Thyroid gland (tissue), 4 donors: ENCODE measurements at places on chromosomes 3 and 15. TPM values are rescaled to one million over a fixed set of nuclear protein-coding genes. Genes with fewer than 3 reads are reported as not detected.

DNA sequence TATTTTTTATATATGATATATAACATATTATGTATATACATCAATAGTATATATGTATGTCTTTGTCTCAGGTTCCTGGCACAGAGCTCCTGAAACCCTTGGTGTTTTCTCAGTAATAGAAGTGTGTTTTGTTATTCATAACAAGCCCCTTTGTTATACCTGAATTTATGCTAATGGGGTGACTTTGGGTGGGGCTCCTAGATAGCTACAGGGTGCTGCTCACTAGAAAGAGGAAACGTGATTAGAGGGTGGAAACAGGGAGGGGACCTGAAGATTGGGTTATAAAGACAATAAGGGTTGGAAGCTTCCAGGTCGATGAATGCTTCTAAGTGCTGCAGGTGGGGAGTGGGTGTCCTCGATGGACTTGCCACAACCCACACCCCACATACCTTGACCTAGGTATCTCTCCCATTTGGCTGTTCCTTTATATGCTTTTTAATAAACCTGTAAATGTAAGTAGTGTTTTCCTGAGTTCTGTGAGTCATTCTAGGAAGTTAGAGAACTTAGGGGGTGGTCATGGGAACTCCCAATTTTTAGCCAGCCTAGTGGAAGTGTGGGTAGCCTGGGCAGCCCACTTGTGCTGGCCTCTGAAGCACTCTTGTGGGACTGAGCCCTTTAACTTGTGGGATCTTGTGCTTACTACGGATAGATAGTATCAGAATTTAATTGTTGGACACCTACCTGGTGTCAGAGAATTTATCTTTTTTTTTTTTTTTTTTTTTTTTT is 36.9 kb upstream of the C15orf39 start:
- DNase-seq, result no peak

GRCh38 chr3:48016301-48016973 is at the start of gene MAP4:
Gene MAP4, minus strand, starts transcription at chr3:48016416. Its CDS starts 17,556 bp downstream, at chr3:47998860.
- no peak for DNase-seq

GRCh38 chr3:190621927-190622326 is 108.0 kb downstream of the IL1RAP start:
- no peak for DNase-seq

The SQOR gene
- total RNA-seq, result 55.1 TPM

- DNase-seq, result no peak
These were observed 181.2 kb downstream of the WNT5A start for GRCh38 chr3:55305696-55306485.

GRCh38 chr3:119880966-119881365 is 99.1 kb downstream of the NR1I2 start:
- no peak for DNase-seq

The MON1A gene
- 18.7 TPM for total RNA-seq

DNA sequence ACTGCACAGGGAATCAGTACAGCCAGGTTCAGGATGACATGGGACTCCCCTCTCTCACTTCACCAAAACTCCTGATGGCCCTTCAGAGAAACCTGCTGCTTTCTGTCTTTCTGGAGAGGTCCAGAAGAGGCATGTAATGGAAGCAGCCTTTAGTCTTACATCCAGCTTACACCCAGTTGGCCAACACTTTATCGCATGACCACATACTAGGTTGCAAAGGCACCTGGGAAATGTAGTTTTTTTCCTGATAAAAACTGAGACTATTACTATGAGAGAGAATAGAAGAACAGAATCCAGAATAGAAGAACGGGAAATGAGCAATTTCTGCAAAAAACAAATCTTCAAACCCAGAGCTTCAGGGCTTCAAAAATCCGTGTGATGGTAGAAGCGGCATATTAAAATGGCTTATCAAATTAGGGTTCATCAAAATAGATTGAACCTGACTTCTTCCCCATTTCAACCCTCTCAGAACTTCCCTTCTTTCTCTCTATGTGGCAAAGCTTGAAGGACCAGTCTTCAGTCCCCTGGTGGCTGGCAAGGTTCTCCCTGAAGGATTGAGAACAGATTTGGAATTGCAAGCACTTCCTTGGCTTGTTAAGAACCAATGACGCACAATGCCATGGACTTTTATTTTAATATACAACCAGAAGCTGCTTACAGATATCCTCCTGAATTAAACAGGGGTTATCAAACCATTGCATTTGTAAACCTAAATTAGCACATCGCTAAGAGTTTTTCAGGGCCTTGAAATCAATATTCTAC is 34.4 kb downstream of the CORO2B start:
- DNase-seq, result no peak

DNA sequence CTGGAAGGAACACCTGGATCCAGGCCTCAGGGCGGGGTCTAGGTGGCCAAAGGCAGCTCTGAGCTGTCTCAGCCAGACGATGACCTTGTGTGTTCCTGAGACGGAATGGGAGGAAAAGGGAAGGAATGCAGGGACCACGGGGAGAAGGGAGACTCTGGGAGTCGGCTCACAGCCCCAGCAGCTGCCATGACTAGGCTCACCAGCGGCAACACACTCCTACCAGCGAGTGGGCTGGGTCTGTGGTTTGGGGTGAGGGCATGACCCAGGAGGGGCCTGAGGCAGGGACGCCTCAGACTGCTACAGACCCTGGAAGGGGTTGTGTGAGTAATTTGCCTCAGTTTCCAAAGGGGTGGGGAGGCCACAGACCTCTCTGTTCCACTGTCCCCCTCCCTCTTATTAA is 19.8 kb downstream of the IQSEC1 start:
- no peak for DNase-seq

- DNase-seq, result no peak
These were observed 386.8 kb downstream of the TBC1D5 start for GRCh38 chr3:17355591-17355990.

- no peak for DNase-seq
These were observed 84.6 kb upstream of the WDR72 start for GRCh38 chr15:53843869-53844569.

DNA sequence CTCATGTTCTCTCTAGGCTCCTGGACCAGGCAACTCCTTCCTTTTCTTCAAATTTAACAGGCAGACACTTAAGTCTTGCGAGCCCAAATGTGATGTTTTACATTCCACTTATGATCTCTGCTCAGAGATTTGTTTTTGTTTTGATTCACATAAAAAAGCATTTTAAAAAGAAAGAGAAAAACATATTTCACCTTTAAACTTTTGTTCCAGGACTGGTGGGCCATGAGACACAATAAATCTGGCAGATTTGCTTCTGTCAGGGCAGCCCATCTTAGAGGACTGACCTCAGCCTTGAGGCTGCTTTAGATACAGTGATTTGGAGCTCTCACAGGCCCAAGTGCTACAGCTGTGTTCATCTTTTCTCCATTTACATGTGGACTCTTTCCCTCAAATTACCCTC is 52.0 kb downstream of the CMSS1 start:
- no peak for DNase-seq

- peak; percentile 67 for DNase-seq
These were observed 60.7 kb upstream of the CMTM8 start for GRCh38 chr3:32177702-32178198.

The SLC12A1 gene
- total RNA-seq, result not detected

- no peak for DNase-seq
These were observed 55.0 kb downstream of the GLB1 start for GRCh38 chr3:33041909-33042308.

DNA sequence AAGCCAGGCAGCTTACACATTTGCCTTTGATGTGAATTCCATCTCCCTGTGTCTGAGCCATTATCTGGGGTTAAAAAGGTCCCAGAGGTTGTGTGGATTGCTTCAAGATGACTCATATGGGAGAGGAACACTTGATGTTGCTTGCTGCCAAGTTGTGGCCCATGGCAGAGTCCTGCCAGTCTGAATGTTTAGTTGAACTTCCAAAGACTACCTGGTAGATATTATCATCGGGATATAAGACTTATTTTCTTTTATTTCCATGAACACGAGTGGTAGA is 85.6 kb downstream of the TJP1 start:
- no peak for DNase-seq

DNA sequence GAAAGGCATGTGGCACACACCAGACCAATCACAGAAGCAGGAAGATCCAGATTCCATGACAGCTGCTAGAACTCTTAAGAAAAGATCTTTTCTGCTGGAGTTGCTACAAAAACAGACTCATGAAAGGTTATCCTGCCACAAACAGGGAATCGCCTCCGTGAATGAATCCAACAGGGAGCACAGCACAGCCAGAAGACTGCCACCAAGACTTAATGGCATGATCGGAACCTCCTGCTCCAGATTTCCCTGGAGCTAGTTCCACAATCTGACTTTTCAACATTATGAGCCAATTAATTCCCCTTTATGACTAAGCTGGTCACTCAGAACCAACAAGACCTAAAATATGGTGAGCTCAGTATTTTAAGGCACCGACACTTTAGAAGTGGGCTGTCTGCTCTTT is 232.5 kb downstream of the FOXP1 start:
- no peak for DNase-seq

GRCh38 chr3:20669184-20669583 is 483.2 kb upstream of the SGO1 start:
- peak; percentile 1 for DNase-seq

- no peak for DNase-seq
These were observed 67.2 kb upstream of the TSPAN3 start for GRCh38 chr15:77138167-77138522.

GRCh38 chr15:83970295-83970890 is 265.2 kb upstream of the GOLGA6L4 start:
- no peak for DNase-seq

GRCh38 chr3:65633018-65633638 is 405.6 kb downstream of the MAGI1 start:
- DNase-seq, result no peak

- DNase-seq, result peak; percentile 67
These were observed 52.1 kb upstream of the TAMM41 start for GRCh38 chr3:11898611-11899325.

DNA sequence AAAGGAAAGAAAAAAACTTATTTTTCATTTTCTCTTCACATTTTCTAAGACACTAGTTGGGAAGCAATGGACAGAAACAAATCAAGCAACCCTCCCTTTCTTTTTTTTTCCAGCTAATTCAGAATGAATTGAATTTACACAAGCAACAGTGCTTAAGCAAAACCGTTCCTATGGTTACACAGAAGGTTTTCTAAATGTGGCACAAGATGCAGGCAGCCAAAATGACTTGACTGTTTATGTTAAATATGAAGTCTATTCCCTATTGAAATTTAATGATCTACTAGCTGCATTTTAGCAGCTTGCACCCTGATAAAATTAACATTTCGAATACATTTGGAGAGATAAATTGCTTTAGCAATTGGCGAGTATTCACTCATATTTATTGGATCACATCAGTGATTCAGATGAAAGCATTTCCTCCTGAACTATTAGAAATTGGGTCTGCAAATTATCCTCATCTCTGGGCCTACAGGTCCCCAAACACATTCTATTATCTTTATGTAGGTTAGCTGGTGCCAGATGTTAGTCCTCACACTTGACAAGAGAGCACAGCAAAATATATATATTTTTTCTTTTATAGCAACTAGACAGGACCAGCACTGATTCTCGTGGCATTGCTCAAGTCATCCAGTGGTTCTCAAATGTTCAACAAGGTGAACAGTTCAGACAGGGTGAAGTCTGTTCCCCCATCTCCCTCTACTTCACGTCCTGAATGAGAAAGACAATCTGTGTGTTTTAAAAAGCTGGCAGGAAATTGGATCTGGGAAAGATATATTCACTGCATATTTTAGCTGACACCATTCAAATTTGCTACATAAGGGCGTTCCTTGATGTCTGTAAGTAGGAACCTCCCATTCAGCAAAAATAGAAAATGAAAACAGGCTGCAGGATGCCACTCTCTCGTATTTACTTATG is 463.6 kb upstream of the KCNMB2 start:
- DNase-seq, result no peak

DNA sequence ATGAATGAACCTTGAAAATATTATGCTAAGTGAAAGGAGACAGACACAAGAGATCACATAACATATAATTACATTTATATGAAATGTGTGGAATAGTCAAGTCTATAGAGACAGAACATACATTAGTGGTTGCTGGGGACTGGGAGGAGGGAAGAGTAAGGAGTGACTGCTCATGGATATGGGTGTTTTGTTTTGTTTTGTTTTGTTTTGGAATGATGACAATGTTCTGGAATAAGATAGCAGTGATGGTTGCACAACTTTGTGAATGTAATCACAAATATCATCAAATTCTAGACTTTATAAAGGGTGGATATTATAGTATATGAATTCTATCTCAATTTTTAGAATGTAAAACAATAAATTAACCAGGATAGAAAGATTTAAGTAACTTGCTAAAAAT is 57.4 kb upstream of the PHLDB2 start:
- no peak for DNase-seq

- DNase-seq, result no peak
These were observed 10.6 kb upstream of the TBC1D5 start for GRCh38 chr3:17752876-17753631.

The FGD5 gene
- total RNA-seq, result 20.8 TPM

DNA sequence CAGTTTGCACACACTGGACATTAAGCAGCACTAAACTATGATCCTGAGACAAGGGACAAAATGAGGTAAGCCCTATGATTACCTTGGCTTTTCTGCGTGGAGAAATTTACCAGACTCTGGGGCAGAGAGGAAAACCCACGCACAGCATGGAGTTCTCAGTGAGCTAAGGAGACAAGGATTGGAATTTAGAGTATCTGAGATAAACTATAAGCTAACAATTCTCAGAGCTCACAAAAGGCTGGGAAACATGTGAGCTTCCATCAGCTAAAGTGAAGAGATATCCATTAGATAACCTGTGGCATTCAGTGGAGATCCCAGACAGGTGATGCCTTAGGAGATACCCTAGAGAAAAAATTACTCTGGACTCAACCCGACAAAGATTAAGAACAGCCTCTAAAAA is 48.7 kb downstream of the NBEAL2 start:
- DNase-seq, result no peak

DNA sequence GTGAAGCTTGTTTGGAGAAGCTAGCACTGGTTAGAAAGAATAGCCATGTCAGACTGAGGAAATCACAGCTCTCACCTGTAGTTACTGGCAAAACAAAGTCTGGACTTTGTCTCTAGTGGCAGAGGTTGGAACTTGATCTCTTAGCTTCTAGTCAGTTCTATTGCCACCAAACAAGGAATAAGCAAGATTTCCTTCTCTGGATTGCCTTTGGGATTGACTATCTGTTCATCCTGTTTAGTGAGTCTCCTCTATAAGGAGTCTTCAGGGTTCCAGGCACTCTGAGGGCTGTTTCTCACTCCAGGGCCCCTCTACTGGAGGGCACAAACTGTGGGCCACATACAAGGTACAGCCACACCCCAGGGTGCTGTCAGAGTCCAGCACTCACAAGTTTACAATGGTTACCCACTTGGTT is 426.6 kb upstream of the THBS1 start:
- DNase-seq, result no peak

DNA sequence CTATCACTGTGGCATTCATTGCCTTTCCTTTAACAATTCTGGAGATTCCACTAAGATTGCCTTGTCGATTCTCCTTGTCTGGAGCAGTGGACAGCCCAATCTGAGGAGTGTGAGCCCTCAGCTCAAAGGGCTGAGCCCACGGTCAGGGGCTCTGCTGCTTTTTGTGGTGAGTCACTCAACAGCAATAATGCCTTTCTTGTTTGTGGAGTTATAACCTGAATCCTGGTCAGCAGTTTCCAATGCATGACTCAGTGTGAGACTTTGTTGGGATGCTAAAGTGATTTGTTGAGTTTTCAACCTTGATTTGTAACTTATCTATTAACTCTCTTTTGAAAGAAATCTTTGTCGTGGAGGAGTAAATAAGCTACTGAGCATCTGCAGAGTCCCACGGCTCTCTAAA is 183.5 kb downstream of the TJP1 start:
- DNase-seq, result no peak
